ENCODE measurements at places on chromosomes 2 and 18.
A peak's percentile ranks its signal among the peaks of the same experiment; 100 is the strongest.

DNA sequence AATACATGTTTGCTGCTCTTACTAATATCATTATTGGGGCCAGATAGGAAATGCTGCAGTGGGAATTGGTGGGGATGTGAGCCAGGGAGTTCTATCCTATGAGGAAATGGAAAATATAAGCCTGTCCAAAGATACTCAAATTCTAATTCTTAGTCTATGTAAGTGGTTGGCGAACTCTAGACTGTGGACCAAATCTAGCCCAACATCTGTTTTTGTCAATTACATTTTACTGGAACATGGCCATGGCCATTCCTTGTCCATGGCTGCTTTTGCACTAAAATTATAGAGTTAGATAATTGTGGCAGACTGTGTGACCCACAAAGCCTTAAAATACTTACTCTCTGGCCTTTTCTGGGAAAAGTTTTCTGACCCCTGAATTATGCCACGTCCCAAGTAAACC is 113.3 kb downstream of the MGAT5 start:
- no peak for DNase-seq

- no peak for DNase-seq
Measured at GRCh38 chr2:75153221-75153620, 46.1 kb downstream of the TACR1 start.

DNA sequence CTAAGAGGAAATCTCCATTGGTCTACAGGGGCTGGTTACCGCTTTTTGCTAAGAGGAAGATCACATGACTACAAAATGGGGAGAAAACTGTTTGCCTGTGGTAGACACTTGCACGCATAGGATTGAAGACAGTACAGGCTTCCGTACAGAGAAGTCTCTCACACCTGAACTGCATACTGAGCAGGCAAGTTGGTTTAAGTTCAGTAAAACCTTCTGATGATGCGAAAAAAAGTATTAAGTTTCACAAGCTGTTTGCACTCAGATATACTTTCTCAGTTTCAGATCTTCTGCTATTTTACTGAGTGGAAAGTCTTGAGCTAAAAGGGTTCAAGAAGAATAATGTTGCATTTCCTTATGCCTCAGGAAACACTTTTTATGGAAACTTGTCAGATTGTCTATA is 292.2 kb upstream of the MC4R start:
- no peak for DNase-seq

- DNase-seq = peak; percentile 70
Measured at GRCh38 chr2:219368690-219369191, 19.0 kb downstream of the DNPEP start.

DNA sequence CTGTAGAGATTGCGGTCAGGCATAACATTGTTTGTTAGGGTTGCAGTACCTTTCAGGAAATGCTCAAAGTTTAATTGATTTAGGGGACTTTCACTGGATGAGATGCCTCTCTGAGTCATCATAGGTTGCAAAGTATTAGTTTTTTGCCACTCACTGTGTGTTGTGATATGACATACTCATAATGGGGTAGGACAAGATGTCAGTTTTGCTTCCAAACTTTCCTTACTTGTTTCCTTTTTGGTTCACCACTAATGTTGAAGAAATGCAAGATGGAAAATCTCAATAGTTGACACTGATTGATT is 35.0 kb upstream of the PTH2R start:
- DNase-seq = no peak

GRCh38 chr2:15152382-15152781 is 408.8 kb downstream of the NBAS start:
- no peak for DNase-seq

GRCh38 chr18:60146220-60146960 is 226.2 kb downstream of the MC4R start:
- DNase-seq = no peak

DNA sequence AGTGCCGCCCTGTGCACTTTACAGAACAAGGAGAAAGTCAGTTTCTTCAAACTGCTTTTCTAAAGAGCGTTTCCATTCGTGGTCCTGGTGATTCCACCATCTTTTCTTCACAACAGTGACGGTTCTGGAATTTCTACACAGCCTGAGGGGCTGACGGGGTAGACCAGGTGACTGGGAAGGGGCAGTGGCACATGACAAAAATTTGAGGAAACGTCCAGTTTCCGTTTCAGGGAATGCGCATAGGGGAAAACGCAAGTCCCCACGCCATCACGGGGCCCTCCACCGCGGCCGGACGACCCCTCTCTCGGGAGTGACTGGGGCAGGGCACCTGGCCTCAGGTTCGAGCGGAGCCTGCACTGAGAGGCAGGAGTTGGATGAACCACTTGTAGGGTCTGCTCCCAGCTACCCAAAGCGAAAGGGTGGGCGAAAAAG is 980 bp upstream of the SPTBN1 start:
- no peak for DNase-seq

DNA sequence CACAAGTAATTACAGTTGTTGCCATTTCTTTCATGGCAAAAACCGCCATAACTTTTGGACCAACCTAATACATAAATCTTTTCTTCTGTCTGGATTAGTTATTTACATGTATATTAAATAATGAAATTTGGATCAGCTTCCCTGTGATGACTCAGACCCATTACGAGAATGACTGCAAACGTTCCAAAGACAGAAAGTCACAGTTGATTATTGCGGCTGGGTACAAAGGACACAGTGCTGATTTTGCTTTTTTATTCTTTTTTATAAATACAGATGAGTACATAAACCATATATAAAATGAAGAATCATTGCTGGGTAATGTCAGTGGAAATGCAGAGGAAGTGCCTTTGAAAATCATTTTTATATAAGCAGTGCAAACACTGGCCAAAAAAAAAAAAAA is 126.2 kb downstream of the TWIST2 start:
- DNase-seq = no peak

DNA sequence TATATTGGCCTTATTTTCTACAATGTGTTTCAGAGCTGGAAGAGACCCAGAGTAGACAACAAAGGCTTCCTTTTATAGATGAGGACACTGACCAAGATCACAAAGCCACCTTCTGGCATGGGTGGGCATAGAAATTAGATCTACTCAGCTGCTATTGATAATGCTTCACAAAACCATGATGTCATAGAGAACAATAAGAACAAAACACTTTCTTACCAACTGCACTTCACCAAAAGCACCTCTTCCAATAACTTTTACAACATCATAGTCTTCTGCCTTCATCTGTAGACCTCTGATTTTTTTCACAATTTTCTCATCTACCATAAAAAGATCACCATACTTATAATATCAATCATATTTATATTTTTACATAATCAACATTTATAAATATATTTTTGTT is 58.1 kb downstream of the ROCK2 start:
- no peak for DNase-seq

- DNase-seq = no peak
Measured at GRCh38 chr2:179137200-179137759, 87.3 kb upstream of the CCDC141 start.

- DNase-seq = no peak
Measured at GRCh38 chr2:6764968-6765723, 100.6 kb downstream of the CMPK2 start.

DNA sequence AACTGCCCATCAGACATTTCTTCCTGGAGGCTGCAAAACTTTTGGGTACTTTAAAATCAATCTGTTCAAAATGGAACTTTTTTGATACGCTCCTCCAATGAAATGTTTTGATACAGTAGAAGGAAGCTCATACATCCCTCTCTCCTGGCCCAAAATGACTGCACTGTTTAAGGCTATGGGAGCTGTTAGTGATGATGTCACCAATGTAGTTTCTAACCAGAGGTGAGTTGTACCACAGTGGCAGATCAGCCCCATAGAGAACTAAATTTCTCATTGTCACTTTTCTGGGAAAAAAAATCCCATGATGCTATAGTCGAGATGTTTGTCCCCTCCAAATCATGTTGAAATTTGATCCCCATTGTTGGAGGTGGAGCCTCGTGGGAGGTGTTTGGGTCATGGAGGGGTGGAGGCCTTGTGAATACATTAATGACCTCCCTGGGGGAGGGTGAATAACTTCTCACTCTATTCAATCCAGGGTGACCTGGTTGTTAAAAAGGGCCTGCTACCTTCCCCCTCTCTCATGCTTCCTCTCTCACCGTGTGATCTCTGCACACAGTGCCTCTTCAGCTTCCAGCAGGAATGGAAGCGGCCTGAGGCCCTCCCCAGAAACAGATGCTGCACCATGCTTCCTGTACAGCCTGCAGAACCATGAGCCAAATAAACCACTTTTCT is 117.4 kb upstream of the NPAS2 start:
- no peak for DNase-seq

DNA sequence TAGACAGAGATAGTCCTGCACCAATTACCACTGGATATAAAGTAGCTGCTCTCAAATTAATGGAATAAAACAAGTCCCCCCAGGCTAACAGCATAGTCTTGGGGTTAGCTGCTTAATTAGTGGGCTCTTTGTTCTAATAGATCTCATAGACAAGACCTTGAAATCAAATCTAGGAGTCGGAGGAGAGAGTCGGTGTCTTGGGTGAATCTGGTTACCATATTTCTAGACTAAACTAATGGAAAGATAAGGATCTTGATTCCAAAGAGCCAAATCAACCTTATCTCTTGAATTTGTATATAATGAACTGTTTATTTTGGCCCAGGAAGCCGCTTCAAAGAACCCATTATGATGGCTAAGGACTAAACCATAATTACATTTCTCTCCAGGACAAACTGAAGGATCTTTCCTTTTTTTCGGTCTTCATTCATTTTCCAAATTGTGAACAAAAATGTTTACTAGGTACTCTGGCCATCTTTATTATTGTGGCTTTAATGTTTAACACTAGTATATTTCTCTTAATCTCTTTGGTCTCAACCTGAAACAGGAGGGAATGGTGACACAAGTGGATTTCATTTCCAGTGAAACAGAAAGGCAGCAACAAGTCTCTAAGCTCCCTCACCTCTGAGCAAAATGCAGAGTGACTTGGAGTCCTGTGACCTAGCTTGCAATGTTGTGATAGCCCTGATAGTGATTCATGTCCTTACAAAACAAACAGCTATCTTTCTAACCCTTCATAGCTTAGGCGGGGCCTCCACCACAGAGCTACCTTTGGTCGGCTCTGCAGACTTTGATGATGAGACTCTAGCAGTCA is 137.9 kb upstream of the PARD3B start:
- no peak for DNase-seq

- peak; percentile 66 for DNase-seq
Measured at GRCh38 chr2:39875182-39875913, 96.3 kb upstream of the THUMPD2 start.

GRCh38 chr2:150450765-150451164 is 36.7 kb downstream of the RND3 start:
- no peak for DNase-seq

- no peak for DNase-seq
Measured at GRCh38 chr18:67266246-67267237, 250.0 kb downstream of the DSEL start.

- DNase-seq = no peak
Measured at GRCh38 chr2:26576565-26577441, 64.4 kb downstream of the CIB4 start.

GRCh38 chr2:40113272-40113968 is 334.4 kb upstream of the THUMPD2 start:
- DNase-seq = no peak

- DNase-seq = no peak
Measured at GRCh38 chr2:65026704-65027464, 29.3 kb upstream of the CEP68 start.

GRCh38 chr2:219001577-219002394 is 8.6 kb upstream of the CRYBA2 start:
- DNase-seq = no peak

- DNase-seq = no peak
Measured at GRCh38 chr2:15041429-15041837, 408.9 kb downstream of the LRATD1 start.

GRCh38 chr2:237483018-237483731 is 3.9 kb upstream of the MLPH start:
- DNase-seq = no peak

GRCh38 chr2:29744976-29745375 is 176.4 kb downstream of the ALK start:
- no peak for DNase-seq

- peak; percentile 4 for DNase-seq
Measured at GRCh38 chr2:43818761-43819160, 19.9 kb downstream of the ABCG5 start.

- DNase-seq = no peak
Measured at GRCh38 chr2:195501746-195502145, 155.3 kb upstream of the SLC39A10 start.

DNA sequence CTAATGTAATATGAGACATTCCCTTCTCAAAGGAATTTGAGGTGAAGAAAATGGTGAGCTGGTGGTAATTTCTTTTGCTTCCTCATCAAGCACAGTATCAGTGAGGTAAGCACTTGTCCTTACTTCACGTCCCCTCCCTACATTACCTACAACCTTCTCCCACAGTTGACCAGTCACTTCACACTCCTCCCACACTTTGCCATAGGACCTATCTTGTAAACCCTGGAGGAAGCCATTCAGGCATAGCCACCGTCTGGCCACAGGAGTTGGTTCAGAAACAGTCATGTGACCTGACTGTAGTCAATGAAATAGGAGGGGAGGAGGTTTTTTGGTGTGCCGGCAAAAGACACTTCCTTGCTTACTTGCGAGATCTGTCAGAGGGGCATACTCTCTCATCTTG is 12.1 kb downstream of the ACOXL start:
- no peak for DNase-seq

- DNase-seq = no peak
Measured at GRCh38 chr18:12417687-12418086, 10.0 kb downstream of the PRELID3A start.

DNA sequence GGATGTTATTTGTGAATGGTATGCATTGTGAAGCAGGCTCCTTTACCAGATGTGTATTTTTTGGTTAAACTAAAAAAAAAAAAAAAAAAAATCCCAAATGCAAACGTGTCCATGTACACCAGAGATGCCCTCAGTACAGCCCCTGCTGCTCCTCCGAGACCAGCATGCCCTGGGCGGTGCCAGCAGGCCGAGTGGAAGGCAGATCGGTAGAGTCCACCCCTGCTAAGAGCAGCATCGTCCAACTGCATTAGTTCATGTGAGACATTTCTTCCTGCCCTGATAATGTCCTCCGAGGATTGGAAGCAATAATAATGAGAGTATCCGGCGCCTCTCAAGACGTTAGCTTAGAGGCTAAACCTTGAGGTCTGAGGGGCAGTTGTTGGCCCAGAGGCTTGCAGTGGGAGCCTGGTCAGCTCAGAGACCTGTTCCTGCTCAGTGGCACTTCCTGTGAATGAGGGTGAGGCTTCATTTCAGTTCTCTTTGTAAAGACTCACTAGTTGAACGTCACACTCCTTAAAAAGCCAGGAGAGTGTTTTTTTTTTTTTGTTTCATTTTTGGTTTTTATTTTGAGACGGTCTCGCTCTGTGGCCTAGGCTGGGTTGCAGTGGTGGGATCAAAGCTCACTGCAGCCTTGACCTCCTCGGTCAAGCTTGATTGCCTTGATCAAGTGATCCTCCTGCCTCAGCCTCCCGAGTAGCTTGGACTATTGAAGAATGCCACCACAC is 5.6 kb downstream of the SLC66A3 start:
- no peak for DNase-seq

GRCh38 chr18:71849407-71849806 is 694.7 kb downstream of the CBLN2 start:
- no peak for DNase-seq

GRCh38 chr2:233718552-233718951 is at the start of gene UGT1A4:
UGT1A4 (plus strand) TSS chr2:233718736; CDS start chr2:233718821, 85 bp downstream.
- no peak for DNase-seq
